Amniotic epithelial cell (primary cell): ENCODE measurements at places on chromosomes 5 and 9.

GRCh38 chr5:139126711-139127111 is 71.5 kb downstream of the SIL1 start:
- DNase-seq: no peak

GRCh38 chr5:178471711-178472110 is 118.5 kb downstream of the COL23A1 start:
- no peak for DNase-seq

- peak; percentile 74 for DNase-seq
These were observed 30.7 kb downstream of the IFNW1 start for GRCh38 chr9:21110708-21111576.

DNA sequence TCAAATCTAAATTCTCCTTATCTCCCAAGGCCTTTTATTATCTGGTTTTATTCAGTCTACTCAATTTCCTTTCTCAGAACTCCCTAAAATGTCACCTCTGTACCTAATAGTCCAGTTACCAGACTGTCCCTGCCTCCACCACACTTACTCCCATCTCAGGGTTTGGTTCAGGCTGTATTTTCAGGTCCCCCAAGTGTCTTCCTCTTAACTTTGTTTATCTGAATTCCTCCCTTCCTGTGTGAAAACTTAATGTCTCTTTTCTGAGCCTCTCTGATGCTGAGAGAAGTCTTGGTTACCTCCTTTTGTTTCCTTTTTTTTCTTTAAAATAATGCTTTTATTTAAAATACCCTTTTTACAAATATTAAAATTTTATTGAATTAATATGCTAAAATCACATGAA is 133.4 kb downstream of the PAM start:
- no peak for DNase-seq

DNA sequence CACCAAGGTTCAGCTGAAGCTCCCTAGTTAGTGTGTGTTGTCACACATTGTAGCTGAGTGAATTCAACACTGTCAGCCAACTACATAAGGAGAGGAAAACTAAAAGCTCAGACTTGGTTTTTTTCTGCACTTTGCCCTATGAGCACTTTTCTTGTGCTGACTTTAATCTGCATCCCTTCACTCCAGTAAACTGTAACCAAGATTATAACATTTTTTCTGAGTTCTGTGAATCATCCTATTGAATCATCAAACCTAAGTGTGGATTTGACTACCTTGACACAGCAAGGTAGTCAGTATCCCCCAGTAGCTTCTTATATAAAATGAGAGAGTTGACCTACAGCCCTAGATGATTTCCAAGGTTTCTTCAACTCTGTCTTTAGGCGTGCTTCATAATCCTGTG is 325.0 kb downstream of the AGTPBP1 start:
- DNase-seq: no peak

DNA sequence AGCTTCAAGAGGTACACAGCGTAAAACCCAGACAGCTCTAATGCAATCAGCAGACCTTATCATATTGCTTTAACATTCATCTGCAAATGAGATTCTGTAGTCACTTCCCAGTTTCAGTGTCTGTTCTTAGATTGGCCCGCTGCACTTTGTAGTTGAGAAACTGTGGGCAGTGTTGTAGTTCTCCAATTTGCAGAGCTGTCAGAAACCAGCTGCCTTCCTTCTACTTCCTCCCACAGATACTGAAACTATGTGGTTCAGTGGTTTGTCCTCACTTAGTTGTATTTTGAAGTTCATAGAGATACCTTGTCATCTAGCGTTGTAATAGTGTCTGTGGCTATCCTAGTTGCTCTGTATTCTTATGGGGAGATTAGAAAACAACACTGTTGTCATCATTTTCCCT is 39.6 kb upstream of the TRIM36 start:
- peak; percentile 79 for DNase-seq

DNA sequence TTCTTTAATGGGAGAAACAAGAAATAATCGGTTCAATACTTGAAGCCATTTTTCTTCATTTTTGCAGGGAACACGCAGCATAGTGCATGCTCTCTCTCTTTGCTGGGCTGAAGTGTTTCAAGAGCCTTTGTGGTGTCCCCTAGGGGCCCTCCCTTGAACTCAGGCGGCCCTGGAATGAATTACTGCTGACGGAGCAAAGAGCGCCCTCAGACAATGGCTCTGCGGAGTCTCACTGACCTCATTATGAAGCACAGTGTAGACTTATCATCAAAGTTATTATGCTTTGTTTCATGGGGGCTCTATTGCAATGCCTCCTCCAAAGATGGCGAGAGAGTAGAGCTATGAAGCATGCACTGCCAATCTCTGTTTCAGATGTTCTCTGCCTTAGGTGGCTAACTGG is 64.8 kb upstream of the ADCY2 start:
- DNase-seq: no peak

DNA sequence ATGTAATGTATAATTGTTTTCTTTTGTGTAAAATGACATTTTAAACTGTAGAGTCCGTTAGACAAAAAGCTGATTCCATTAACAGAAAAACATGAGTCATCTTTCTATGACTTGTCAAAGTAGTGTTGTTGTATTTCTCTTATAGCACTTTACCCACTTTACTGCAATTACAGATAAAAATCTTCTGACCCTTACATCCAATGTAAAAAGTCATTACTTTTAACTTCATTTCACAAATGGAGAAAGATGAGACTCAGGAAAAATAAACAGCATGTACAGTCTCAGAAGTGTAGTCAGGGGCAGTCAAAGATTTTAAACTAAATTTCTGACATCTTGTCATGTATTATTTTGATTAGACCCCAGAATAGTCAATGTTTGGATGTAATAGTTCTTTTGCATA is 146.6 kb downstream of the CTNND2 start:
- no peak for DNase-seq

GRCh38 chr9:118595719-118596305 is 773.4 kb downstream of the BRINP1 start:
- DNase-seq: peak; percentile 74

DNA sequence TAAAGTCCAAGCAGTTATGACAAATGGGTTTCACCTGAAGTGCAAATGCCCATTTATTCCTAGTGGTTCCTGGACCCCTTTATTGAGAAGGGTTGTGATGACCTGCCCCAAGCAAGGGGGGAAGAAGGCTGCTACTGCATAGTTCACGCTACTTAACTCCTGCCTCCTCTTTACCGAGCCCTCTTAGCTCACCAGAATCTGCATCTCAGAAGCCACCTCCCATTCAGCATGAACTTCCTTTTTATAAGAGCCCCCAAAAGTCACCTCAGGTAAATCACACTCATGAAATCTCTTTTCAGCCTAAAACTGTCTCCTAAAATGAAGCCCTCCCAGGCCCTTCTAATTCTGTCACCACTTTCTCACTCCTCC is 26.6 kb upstream of the C9orf72 start:
- DNase-seq: no peak

DNA sequence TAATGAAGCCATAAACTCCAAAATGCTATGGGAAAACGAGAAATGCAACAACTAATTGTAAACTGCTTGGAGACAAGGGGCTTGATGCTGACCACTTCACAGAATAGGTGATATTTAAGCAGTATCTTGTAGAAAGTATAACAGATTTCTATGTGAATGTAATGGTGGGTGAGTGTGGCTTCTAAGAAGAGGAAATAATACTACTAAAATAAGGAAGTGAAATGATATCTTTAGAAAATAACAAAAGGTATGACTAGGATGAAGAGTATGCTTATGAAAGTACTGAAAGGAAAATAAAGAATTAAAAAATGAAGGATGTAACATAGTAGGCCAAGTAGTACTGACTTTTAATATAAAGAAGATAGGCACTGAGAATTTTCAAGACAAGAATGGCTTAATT is 94.2 kb downstream of the AGTPBP1 start:
- DNase-seq: no peak

DNA sequence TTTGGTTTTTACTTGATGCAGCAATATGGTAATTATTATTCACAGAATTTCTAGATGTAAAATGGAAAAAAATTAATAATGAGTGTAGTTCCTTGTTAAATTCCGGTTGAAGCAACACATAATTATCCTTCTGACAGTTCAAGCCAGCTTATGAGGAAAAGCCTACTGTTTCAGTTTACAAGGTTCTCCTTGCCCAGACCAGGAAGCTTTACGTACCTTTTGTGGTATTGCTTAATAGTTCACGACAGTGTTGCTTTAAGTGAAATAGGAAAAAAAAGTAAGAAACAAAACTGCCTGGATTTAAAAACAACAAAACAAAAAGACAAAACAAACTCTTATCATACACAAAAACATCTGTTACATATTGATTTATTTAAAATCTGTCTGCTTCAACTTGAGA is 547.3 kb upstream of the C9orf72 start:
- no peak for DNase-seq

DNA sequence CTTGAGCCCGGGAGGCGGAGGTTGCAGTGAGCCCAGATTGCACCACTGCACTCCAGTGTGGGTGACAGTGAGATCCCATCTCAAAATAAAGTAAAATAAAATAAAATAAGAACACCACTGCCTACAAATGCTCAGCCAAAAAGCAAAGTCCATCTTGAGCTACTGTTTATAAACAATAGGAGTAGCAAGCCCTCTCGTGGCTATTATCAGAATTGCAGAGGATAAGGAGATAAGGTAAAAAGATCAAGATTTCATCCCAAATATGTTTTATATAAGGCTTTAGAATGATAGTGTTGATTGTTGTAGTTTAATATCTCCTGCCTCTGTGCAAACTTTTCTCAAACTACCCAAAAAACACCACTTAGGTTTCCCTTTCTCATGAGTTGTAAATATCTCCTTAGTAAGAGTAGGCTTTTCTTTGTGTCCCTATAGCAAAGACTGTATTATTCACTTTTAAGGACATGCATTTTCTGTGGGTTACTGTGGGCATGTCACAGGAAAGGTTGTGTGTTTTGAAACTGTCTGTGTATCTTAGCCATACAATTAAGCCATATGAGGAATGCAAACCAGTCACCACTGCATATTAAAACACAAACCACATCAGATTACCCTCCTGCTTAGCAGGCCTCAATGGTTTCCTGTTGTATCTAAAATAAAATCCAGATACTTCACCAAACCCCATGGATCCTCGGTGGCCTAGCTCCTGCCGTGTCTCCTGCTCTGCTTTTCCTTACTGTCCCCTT is 31.8 kb upstream of the CKS2 start:
- DNase-seq: peak; percentile 67

DNA sequence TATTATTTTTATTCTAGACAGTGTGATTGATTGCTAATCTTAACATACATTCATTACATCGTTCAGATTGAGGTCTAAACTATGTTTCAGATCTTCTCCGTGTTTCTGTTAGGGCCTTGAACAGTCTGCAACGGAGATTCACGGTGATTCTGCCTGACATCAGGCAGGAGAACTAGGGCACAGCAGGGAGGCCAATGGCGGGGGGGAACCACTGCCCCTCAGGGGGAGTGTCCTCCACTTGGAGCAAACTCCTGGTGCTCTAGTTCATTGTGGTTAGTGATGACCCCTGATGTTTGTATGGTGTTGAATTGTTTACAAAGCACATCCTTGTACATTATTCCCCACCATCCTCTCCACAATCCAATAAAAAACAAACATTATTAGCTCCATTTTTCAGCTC is 173.5 kb downstream of the ZNF608 start:
- no peak for DNase-seq

DNA sequence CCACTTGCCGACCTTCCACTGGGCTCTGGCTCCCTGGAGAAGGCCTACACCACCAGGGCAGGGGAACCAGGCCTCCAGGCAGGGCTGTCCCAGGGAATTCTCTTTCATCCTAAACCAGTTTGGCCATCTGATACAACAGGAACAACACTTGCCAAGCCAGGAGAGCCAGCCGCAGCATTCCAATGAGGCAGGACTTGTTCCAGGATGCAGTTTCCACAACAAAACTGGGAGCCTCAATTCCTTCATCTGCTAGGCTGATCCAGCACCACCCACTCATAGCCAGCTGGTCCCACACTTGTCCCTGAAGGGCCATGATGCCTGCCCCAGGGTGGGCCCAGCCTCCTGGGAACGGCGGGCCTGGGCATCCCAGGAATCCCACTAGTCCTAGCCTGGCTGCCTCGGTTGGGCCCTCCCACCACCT is 26.0 kb downstream of the BICD2 start:
- DNase-seq: no peak

DNA sequence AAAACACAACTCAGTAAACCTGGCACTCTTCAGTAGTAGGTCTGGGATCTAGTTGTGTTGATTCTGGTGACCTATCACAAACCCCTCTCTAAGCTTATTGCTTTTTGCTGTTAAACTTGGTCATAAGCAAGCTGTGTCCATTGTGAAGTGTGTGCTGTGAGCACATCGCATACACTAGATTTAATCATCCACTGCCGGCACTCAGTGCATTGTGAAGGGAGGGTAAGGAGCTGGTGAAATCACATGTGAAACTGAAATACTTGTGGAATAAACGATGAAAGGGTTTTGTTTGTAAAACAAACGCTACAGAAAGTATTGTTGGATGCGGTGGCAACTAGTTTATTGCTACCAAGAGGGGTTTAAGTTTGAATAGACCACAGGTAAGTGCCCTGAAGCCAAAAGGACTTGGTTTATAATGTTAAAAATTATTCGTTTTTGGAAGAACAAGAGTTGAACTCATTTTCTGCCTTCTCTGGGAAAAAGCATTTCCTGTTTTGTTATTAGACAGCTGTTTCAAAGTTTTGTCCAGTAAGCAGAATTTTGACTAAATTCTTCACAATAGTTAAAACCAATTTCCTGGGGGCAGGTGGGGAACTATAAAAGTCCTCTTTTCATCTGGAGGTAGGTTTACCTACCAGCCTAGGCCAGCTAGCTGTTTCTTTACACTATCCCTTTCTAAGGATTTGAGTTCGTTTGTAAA is 24.6 kb downstream of the TJP2 start:
- no peak for DNase-seq

DNA sequence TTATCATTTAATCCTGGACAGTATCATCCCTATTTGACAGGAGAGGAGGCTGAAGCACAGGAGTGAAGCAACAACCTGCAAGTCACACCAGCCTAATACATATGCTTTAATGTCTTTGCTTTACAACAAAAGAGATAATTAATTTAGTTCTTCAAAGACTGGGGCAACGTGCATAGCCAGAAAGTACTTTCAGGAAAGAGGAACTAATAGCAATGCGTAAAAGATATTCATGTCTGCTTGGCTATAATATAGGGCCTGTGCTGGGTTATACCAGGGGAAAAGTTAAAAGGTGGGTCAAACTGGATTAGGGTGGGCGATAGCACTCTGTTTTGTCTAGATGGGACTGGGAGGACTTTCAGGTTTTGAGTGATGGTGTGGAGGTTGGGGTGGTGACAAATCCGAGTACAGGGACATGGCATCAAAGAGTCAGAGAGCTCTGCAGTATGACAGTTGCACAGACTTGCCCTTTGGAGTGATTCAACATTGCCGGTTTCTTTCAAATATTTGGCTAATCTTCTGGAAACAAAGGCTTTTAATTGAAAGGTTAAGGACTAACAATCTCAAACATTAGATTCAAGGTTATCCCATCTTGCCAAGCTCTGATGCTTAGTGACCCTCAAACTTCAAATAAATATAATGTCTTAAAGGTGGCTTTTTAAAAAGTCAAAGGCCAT is 11.9 kb downstream of the DAB2 start:
- no peak for DNase-seq

- no peak for DNase-seq
These were observed 21.0 kb upstream of the SUSD3 start for GRCh38 chr9:93037476-93037971.

GRCh38 chr5:59458321-59458720 is 435.2 kb downstream of the PDE4D start:
- no peak for DNase-seq

GRCh38 chr9:112029921-112030444 is 133.4 kb downstream of the UGCG start:
- peak; percentile 61 for DNase-seq

GRCh38 chr5:137730336-137730735 is 5.6 kb downstream of the KLHL3 start:
- DNase-seq: peak; percentile 27
